CD4-positive, alpha-beta T cell treated with Interleukin-21 for 1 hour (primary cell): ENCODE measurements at places on chromosomes 1 and 21.

- no peak for DNase-seq
These were observed 33.2 kb downstream of the SLC45A1 start for GRCh38 chr1:8350914-8351684.

DNA sequence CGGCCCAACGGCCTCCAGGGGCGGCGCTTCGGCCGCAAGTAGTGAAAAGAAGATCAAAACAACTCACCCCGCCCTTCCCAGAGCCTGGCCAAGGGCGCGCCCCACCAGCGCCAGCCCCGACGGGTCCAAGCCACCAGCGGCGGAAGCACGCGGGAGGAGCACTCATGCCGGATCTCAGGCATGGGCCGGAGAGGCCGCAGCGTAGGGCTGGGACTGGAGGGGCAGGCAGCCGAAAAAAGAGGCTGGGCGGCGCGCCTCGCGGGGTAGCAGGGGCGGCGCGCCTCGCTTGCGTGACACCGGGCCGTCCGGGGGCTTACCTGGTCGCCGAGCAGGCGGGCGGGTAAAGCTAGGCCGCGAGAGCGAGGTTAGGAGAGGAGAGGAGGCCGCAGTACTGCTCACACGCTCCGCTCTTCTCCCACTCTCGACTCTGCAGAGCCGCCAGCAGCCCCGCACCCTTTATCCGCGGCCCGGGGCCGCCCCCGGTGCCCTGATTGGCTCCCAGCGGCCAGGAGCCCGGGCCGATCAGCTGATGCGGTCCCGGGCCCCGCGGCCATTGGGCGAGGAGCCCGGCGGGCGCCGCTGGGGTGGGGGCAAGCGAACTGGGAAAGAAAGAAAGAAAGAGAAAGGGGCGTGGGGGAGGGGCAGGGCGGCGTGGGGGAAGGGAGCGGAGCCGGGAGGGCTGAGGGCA is at the start of gene GLUL:
TSS of gene GLUL (minus strand) at position 429 of the 688 bp plus-strand sequence. CDS start 3,053 bp downstream, outside the sequence.
- peak; percentile 78 for DNase-seq

- DNase-seq: no peak
These were observed 365.9 kb downstream of the COL11A1 start for GRCh38 chr1:102742426-102742825.

DNA sequence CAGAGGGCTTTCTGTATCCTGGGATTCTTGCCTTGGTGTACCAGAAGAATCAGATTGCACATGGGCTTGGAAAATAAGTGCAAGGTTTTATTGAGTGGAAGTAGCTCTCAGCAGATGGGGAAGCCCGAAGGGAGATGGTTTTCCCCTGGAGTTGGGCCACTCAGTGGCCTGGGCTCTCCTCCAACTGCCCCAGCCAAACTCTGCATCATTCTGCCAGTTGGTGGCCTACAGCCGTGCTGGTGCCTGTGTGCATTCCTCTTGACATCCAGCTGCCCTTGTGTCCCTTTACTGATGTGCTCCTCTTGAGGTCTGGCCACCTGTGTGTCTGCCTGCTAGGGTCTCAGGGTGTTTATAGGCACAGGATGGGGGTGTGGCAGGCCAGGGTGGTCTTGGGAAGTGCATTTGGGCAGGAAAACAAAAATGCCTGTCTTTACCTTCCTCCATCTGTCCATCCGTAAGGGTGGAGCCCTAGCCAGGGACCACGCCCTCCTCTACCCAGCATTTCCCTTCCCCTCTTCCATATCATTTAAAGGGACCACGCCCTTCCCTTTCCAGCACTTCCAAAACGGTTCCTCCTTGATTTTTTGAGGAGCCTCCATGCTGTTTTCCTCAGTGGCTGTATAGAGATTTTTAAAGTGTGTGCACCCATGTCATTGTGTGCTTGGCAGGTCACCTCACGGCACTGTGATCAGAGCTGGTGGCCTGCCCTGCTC is 18.9 kb downstream of the SNAP47 start:
- no peak for DNase-seq

GRCh38 chr1:191912517-191912916 is 245.7 kb upstream of the RGS18 start:
- DNase-seq: no peak
